Left forelimb (tissue), 1 donor: ENCODE measurements at places on chromosomes 12 and 14.

DNA sequence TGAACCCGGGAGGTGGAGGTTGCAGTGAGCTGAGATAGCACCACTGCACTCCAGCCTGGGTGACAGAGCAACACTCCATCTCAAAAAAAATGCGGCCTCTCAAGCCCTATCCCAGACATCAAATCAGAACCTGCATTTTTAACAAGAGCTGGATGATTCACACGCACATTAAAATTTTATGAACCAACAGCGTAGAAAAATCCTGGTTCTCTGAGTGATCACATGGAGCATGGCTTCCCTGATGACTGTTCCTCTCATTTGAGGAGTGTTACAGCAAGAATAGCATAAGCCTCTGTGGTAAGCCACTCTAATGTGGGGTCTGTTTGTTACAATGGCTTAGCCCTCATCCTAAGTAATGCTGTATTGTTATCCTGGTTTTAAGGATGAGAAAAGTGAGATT, 163.6 kb downstream of the BRMS1L start:
- no peak for DNase-seq

DNA sequence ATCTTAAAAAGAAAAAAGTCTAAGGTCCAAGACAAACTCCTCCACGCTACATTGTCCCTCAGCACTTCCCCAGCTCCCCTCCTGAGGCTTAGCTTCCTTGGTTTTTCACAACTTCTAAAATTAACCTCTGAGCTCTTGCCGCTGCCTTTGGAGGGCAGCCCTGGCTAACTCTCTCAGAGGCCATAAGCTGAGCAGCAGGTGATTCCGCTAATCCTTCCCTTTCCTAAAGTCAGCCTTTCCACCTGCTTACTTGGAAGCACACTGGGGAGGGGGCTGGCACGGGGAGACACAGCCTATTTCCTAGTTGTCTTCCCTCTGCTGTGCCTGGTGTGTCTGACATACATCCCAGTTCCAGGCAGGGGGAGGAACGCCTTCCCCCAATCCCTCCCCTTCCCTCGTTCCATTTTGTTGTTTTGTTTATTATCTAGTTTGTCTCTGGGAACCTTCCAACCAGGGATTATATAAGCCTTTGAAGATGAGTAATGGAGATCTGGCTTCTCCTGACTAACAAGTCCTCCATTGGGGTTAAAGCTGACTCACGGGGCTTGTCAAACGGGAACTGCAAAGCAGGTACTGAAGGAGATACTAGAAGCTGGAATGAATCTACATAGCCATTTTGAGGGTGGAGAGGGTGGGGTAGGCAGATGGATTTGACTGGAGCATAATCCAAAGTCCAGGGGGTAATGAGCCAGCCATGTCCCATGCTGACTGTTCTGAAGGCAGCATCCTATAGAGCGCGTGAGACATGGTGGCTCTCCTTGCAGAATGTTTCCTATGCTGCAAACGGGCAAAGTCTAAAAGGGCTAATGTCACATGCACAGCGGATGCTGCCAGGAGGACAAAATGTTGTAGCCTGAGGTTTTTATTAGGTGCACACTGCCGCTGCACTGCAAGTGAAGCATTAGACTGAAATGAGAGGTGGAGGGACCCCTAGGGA, 230.8 kb downstream of the FOXN3 start:
- no peak for DNase-seq

GRCh38 chr12:40229690-40230651, 5.2 kb downstream of the LRRK2 start:
- no peak for DNase-seq

- no peak for DNase-seq
These were observed 58.2 kb downstream of the GALNT9 start for GRCh38 chr12:132270969-132271754.

- no peak for DNase-seq
These were observed 40.2 kb downstream of the PAH start for GRCh38 chr12:102876883-102877282.

DNA sequence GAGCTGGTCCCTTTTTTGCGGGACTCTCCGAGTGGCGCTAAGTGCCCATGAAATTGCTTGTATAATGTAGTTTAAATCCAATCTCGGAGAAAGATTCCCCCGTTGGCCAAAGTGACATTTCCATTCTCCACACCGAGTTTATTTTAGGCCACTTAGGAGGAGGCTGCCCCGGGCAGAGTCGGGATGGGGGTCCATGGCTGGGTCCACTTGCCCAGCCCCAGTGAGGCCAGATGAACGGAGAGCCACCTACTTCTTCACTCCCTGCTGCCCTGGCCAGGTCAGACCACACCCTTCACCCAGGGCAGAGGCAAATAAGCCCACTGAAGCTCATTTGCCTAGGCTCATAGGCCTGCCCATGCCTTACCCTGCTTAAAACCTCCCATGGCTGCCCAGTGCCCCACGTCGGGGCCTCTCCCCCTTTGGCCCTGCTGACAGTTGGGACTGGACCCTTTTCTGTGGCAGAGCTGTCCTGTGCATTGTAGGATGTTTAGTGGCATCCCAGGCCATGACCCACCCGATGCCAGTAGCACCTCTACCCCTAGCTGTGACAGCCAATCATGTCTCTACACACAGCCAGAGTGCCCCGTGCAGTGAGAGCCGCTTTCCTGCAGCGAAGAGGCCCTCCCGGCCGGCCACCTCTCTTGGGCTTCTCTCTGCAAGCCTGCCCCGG, 51.3 kb downstream of the FAM222A start:
- DNase-seq = peak; percentile 57

DNA sequence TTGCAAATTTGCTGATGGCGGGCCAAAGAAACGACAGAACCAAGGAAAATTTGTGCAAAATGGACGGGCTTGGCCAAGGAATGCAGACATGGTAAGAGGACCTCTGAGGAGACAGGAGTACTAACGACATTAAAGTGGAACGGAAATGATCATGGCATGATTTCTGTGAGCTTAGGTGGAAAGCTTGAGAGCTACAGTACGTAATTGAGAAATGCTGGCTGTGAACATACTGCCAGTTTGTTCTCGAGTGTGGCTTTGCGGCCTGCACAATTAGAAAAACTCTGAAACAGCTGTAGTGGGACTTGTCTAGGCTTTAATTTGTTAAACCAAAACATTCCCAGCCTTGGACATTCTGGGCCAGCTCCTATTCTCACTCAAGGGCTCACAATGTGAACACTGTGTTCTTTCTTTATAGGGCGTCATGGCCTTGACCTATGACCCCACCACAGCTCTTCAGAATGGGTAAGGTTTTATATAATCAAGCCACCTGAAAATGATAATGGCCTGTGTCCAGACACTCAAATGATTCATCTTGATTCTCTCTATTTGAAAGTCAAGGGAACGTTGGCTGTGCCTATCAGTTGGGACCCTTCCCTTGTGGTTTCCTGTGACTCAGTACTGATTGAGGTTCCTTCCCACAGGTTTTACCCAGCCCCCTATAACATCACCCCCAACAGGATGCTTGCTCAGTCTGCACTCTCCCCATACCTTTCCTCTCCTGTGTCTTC, 48.5 kb downstream of the BAZ2A start:
- DNase-seq = no peak

- DNase-seq = no peak
These were observed 2.1 kb upstream of the FOXG1 start for GRCh38 chr14:28764257-28765160.

DNA sequence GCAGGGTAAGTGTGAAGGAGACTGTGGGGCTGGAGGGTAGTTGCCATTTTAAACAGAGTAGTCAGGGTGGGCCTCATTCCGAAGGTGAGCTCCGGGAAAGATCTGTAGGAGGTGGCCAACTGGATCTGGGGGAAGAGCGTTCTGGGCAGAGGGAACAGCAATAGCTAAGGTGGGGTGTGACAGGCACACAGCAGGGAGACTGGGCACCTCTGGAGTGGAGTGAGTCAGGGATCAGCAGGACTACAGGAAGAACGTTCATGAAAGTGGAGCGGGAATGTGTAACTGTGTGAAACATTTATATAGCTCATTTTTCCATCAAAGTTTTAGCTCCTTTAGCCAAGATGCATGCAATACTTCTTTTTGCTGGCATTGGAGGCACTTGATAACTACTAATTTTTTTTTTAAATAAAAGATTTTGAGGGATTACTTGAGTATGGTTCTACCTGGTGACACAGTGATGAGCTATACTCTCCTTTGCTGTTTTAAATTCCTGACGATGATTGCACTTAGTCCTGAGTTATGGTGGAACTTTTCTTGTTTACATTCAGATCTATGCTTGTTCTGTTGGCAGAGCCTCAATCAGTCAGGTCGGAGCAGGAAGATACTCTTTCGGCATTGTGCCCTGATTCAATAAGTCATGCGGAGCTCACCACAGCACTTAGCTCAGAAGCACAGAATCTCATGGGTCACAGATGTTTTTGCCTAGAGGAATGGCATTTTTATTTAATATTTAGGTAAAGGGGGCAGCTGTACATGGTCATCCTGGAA, 106.4 kb downstream of the WIF1 start:
- DNase-seq = no peak

DNA sequence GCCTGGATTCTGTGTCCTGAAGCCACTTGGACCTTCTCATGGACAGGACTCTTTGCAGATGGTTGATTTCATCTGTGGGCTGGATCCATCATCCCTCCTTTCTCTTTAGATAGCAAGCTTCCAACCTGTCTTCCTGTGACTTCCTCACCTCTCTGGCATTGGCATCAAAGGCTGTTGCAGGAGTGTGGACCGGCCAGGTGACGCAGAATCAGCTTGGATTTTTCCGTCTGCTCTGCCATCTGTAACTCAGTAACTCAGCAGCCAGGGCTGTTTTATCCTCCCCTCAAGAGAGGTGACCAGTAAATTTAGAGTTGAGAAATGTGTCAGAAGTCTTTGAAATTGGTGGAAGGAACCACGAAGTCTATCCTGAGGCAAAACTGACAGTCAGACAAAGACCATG, 701.7 kb upstream of the TMEM132C start:
- DNase-seq = no peak

GRCh38 chr12:40730281-40730680, 38.0 kb downstream of the CNTN1 start:
- DNase-seq = no peak

- DNase-seq = no peak
These were observed 2.0 kb upstream of the CD4 start for GRCh38 chr12:6787309-6787708.

DNA sequence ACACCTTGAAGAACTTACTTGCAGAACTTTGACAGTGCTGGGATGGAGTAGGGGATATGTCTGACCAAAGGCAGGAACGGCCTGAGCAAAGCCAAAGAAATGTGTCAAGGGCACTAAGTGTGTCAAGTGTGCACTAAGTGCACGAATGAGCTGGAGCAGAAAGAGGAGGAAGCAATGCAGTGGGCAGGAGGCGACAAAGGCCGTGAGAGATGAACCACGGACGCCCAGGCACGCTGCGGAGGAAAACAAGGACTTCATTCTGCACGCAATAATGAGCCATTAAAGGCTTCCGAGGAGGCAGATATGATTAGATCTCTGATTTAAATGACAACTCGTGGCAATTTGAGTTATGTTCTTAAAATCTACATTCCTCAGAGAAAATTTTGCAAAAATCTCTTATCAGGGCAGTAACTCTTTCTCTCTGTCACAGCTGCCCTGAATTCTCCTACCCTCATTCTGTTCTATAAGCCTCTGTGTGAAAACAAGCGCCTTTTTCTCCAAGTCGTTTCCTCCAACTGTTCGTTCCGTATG, 25.3 kb downstream of the GRIN2B start:
- no peak for DNase-seq

GRCh38 chr12:43861840-43862150, 25.9 kb downstream of the TMEM117 start:
- DNase-seq = no peak

- DNase-seq = no peak
These were observed 25.0 kb upstream of the BDKRB1 start for GRCh38 chr14:96231056-96231455.

DNA sequence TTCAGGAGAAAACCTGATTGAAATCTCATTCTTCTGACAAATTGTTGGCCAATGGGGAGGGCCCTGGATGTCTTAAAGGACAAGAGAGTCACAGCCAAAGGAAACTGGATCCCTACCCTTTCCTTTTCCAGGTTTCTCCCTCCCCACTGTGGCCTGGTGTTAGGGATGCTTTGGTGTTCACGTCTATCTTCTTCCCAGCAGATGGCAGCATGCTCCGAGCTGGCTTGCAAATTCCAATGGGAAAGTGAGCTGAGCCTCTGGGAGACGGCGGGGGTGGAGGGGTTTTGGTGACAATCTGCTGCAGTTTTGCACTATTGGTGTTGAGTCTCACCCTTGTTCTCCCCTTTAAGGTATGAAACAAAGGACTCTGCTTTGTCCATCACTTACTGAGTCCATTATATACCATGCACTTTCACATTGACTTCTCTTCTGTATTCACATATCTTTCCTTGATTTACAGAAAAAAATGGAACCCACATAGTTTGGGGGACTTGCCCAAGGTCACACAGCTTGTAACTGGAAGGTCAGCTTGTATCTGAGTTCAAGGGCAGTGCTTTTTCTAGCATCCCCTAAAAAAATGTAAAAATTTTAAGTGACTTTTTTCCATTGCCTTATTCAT, 39.3 kb downstream of the CCDC177 start:
- peak; percentile 59 for DNase-seq

DNA sequence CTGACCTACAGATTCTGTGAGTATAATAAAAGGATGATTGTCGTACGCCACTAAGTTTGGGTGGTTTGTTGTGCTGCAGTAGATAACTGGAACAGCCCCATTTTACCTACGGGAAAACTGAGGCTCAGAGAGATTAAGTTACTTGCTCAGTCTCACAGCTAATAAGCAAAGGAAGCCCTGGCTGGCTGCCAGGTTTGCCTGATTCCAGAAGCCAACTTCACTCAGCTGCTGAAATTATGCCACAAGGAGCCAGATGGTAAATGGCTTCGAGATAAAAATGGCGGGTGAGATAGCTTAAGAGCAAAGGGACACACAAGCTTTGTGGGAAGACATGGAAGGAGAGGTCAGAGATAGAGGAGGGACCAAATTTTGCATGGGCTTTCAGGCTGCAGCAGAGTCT, 191.5 kb upstream of the NOS1 start:
- DNase-seq = no peak

- no peak for DNase-seq
These were observed 22.5 kb upstream of the BICD1 start for GRCh38 chr12:32084017-32084688.

DNA sequence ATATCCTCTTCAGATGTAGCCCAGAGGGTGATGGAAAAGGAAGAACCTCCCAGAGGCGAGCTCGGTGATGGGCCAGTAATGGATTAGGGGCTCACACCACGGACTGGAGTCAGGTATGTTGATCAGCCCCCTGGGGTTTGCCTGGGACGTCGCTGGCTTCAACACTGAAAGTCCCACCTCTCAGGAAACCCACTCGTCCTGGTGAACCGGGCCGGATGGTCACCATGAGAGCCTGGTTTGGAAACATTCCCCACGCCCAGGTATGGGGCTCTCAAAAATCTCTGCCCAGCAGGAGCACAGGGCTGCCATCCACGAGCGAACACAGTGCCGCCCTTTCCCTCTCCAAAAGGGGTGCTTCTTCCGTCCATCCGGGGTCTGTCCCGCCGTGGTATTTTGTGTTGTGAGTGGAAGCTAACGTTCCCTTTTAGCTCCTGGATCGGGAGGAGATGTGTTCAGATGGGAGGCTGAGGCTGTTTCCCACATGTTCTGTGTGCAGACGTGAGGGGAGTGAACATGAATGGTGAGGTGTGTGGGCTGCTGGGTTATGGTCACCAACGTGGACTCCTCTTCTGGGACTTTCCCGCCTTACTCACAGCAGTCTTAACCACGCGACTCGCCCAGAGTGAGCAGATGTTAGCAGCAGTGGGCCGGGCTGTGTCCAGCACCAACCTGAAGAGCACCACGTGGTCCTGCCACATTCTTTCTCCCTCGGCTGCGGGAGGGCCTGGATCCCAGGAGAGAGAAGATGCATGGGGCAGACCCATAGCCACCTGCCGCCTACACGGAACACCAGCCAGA, 139.2 kb downstream of the KIF26A start:
- DNase-seq = peak; percentile 28
